ENCODE measurements at places on chromosomes 2 and 18.

- DNase-seq = no peak
These were observed 41.1 kb downstream of the DHRS9 start for GRCh38 chr2:169110419-169110818.

- DNase-seq = no peak
These were observed 375.5 kb upstream of the SLC8A1 start for GRCh38 chr2:40827392-40827791.

DNA sequence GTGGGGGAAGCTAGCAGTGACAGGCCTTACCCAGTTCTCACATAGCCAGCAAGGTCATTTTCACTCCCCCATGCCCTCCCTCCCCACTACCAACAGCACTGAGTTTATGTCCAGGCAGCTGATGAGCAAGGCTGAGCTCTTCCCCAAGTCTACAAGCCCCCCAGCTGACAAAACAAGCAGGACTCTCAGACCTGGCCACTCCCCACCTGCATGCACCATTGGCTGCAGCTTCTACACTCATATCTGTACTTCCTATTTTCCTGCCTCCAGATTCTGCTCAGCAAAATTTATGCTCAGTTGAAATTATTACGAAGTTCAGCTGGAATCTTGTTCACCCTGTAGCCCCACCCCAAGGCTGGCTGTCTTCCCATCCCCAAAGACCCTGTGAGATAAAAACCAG, 339.3 kb downstream of the ARL6IP6 start:
- DNase-seq = no peak

DNA sequence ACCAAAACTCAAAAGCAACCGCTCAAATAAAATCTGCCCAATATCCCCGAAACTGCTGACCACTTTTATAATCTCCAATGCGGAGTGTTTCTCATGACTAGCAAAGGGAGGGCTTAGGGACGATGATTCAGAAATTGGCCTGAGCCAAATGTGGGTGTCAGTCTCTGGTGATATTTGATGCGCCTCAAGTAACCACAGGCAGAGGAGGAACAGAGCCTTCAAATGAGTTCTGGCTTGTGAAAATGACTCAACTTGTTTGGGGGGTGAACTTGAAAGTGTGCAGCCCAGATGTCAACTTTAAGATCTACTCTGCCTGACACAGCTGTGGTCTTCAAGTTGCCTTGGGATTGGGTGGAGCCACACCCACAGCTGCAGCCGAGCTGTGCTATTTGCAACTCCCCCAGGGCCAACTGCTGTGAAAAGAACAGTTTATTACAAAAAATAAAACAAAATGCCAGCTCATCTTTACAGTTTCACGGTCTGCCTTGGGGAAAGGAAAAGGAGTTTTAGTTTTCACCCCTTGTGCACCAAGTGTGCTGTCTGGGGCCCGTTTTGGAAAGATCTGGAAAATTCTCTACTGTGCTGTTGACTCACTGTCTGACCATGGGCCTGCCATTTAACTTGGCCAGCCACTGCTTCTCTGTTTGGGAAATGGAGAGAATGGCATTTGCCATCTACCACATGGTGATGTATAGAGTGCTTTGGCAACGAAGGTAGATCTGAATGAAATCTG, 222.1 kb downstream of the MTX2 start:
- DNase-seq = no peak

GRCh38 chr2:212299943-212300342, 238.7 kb downstream of the ERBB4 start:
- no peak for DNase-seq

- no peak for DNase-seq
These were observed 562.9 kb downstream of the PIK3C3 start for GRCh38 chr18:42517896-42518295.

DNA sequence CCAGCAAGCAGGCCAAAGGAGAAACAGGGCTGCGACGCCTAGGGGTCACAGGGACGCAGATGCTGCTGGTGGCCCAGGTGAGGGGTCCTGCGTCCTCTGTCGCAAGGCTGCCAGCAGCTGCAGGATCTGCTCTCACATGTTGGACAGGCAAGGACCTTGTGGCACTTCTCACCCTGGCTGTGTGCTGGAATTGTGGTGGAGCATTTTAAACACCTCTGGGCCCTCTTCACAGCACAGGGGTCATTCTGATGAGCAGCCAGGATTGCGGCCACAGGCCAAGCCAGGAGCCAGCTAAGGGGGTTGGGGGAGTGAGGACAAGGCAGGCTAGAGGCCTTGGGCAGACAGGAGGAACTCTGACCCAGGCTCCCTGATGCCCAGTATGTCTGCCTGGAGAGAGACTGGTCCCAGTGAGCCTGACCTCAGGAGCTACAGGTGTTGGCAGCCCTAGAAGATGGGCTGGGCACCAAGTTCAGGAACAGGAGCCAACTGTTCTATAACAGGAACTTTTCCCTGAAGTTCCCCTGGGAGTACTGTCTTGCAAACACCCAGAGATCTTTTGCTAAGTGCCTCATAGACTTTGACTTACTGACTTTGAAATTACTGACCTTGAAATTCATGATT, 40.2 kb downstream of the EFR3B start:
- no peak for DNase-seq

DNA sequence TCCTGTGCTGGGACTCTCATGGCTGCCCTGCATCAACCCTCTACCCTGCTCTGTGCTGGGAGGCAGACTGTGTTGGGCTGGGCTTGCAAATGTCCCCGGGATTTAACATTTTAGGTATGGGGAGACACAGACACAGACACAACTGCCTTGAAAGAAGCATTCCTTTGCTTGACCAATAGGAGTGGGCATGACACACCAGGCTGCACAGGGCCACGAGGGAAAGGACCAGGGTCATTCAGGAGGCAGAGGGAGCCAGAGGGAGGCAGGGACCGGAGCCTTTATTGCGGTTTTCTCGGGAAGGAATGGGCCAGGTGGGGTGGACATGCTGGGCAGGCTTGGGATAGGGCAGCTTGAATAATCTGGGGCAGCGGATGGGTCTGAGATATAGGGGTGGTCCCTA, 238.7 kb upstream of the COPS8 start:
- DNase-seq = no peak

GRCh38 chr2:216118474-216118873, 9.3 kb downstream of the XRCC5 start:
- DNase-seq = no peak

Data from HuH-7.5 (cell line).